NCI-H510A (cell line): ENCODE measurements at places on chromosomes 6 and 20.

DNA sequence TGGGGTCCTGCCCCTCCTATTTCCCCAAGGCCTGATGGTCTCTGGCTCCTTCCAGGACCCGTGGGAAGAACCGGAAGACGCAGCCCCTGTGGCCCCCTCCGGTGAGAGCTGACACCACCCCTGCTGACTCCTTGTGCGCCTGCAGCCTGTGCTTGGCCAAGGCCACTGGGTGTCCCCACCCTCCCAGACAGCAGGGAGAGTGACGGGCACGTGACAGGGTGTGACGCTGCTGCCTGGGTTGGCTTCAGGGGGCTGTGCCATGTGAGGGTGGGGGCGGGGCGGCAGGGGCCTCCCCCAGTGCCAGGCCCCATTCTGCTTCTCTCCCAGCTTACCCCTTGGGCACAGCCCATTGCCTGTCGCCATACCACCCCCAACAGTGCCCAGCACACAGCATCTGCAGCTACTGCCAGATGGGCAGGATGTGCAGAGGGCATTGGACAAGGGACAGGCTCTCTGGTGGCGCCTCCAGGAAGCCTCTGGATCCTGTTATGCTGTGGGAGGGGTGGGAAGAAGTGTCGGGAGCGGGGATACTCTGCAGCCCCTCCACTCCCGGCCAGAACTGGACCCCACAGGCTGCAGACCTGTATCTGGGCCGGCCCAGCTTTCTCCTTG, 2.9 kb downstream of the BIRC7 start:
- no peak for DNase-seq

- DNase-seq, result no peak
Measured at GRCh38 chr6:79824202-79824601, 123.2 kb downstream of the ELOVL4 start.

- DNase-seq, result no peak
Measured at GRCh38 chr6:15752820-15753219, 90.0 kb upstream of the DTNBP1 start.

DNA sequence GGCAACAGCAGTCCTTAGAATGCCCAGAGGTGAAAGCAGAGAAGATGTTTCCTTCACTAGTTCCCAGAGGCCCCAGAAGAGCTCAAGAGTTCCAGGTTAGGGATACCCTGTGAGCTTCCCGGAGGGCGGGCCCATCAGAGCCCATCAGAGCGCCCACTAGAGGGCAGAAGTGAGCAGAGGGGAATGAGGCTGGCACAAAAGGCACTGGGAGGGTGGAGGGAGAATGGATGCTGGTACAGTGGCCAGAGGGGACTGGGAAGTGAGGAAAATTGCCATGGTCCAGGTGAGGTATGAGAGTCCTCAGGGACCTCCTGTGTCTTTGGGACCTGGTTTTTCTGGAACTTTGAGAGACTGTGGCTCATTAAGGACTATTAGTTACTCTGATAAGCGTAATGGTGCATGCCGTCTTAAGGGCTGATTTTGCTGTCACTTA, 57.3 kb downstream of the LINC00237 start:
- DNase-seq, result no peak

DNA sequence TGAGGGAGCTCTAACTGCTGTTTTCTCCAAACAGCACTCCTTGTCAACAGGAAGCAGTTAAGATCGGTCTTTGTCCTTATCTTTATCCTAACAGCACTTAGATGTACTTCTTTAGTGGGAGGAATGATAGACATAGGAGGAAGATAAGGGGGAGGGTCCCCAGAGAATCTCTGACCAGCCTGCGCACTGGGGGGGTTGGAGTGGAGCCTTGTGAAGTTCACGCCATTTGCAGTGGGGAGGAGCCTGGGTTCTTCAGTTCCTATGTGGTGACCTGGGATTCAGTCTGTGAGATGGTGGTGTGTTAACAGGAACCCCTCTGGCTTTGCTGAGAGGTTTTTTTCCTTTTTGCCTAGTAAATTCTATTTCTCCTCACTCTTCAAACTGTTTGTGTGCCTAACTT, 18.1 kb upstream of the ASCC3 start:
- DNase-seq, result no peak

GRCh38 chr6:90221403-90221802, 75.2 kb downstream of the BACH2 start:
- DNase-seq, result no peak

DNA sequence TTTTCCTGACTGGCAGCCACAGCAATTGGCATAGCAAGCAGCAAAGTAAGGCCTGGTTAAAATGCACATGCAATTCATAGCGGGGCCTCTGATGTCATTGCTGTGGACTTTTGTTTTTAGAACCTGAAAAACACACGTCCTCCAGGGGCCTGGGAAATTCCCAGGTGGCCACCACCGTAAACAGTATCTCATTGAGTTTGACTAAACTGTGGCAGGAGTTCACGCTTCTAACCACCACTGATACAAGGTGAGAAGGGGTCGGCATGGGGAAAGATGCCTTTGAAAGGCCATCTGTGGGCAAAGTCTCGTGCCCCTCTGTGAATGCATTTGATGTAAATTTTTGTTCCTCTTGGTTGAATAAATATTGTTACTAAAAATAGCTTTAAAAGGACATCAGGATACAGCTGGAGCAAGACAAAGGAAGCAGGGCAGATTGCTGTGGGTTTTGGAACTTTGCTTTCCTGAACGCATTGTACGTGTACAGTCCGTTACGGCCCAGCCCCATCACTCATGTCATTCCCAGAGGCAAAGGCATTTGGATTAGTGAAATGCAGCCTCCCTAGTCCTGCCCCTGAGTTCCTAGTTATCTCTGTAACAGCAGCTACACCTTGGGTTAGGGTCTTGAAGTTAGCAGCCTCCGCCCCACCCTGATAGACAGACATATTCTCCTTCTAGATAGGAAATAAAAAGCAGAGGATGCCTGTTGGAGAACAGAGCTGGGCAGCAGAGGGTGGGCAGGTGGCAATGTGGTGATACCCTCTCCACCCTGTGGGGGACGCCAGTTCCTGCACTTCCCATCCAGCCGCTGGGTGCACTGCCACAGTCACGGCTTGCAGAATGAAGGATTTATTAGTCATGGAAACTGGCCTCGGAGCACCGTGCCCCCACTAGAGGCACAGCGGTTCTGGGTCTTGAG, 80.3 kb downstream of the ZDHHC14 start:
- DNase-seq, result no peak

DNA sequence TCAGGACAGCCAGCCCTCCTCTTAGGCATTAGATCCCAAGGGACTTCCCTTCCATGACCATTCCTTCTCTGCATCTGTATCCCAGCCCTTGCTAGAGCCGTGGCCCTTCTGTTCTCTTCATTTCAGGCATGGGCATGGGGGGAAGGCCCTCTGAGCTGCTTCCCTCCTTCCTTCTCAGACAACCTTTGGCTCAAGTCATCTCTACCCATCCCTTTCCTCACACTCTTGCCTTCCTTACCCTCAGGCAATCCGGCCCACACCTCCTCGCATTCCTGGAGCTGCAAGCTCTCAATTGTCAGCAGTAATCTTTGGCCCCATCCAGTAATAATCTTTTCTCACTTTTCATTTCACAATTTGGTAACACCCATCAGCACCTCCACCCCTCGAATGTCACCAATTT, 426.9 kb upstream of the JARID2 start:
- DNase-seq, result no peak

DNA sequence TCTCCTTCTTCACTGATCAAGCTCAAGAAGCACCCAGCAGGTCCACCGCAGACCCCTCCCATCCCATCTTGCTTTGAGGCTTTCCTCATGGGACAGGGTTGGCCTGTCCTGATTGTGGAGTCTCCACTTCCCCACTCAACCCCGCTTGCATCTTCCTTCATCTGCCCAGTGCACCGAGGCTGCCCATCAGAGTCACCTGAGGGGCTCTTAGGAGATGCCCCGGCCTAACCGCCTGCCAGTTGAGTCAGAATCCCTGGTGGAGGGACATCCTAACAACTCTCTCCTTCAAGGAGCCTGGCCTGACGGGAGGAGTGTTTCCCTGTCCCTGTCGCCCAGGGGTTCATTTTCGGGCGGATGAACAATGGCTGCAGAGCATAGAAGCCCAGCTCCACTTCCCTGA, 46.1 kb downstream of the RBM38 start:
- DNase-seq, result no peak

- no peak for DNase-seq
Measured at GRCh38 chr20:2825761-2826160, 9.6 kb downstream of the TMEM239 start.

DNA sequence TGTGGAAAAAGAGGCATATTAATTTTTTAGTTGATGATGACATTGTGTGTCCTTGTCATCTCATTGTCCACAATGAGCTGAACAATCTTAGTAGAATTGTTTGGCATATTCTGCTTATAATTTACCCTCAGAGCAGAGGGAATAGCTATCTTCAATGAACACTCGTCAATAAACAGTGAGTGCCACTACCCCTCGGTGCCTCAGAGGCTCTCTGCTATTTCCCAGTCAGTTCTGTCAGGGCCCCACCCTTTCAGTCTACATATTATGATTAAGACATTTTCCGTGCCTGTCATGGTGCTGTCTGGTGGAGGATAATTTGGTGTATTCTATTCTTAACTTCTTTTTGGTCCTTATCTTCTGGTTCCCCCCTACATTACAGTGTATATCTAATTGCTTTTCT, 31.2 kb downstream of the NUS1 start:
- no peak for DNase-seq

DNA sequence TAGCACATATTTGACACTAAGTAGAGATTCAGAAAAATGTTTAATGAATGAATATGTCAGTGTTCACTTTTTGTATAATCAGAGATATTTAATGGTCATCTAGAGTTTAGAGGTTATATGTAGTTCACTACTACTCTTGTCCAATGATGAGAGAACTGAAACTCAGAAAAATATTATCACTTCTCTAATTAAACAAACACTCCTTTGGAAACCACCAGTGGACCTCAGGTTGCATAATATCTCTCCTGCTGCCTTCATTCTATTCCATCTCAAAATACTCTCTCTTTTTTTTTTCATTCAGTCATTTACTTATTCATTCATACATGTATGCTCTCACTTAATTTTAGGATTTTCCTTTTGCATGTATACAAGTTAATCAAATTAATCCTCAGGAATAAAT, 423.1 kb upstream of the RNF217 start:
- DNase-seq, result no peak

DNA sequence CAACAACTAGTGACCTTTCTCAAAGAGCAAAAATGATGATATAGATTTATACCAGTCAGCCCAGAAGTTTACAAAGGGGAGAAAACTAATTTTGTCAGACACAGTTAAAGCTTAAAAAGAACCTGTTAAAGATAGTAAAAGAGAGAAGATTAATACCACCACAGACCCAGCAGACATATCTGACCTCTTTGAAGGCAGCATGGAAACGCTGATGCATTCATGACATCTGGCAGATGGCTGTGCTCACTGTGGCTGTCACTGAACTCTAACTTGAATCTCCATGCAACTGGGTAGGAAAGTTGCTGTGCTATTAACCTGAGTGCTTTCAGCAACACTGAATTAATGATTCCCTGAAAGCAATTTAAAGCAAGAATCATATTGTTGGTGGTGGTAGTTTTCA, 159.8 kb upstream of the PRDM1 start:
- no peak for DNase-seq

- no peak for DNase-seq
Measured at GRCh38 chr6:96939007-96939805, 14.7 kb downstream of the KLHL32 start.

- DNase-seq, result no peak
Measured at GRCh38 chr6:39079197-39080125, 30.9 kb downstream of the GLP1R start.
